ENCODE measurements at places on chromosomes 5 and 9. TPM values are rescaled to one million over a fixed set of nuclear protein-coding genes. Genes with fewer than 3 reads are reported as not detected.

PCDHB15 gene
- total RNA-seq, result not detected

PIP5KL1 gene
- total RNA-seq, result 1.7 TPM

F2RL1 gene
- 2.2 TPM for total RNA-seq

GRCh38 chr9:106772523-106773290 is 90.3 kb upstream of the ZNF462 start:
- DNase-seq, result no peak

DNA sequence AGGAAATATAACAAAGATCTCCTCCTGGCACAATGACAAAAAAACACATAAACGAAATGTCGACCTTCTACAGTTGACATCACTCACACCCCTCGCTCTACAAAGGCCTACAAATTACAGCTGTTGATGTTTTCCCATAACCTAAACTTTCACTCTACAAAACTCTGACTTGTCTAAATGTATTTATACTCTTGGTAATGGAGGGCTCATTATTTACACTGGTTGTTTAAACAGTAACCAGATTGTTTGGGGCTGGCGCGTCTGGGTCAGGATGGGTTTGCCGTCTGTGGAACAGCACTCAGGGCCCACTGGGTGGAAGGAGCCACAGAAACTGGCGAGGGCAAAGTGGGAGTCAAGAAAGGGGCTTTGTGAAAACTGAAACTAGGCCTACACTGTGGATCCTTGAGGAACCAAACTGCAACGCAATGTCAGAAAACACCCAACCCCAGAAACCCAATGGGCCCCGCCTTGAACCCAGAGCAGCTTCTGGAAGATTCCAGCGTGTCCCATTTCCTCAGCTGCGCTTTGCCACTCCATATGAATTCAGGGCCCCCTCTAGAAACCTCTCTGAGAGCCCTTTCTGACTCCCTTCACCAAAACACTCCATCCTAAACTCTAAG is 136.7 kb downstream of the ROR2 start:
- DNase-seq, result no peak

- DNase-seq, result no peak
Measured at GRCh38 chr5:8333485-8333884, 464.5 kb downstream of the MTRR start.

PROB1 gene
- total RNA-seq, result 4.1 TPM

- no peak for DNase-seq
Measured at GRCh38 chr5:163177971-163178370, 259.4 kb upstream of the CCNG1 start.

ERMP1 gene
- 15.9 TPM for total RNA-seq

- DNase-seq, result no peak
Measured at GRCh38 chr5:65271906-65272305, 209.8 kb downstream of the ADAMTS6 start.

- DNase-seq, result no peak
Measured at GRCh38 chr9:124520206-124520596, 13.0 kb upstream of the NR5A1 start.

DNA sequence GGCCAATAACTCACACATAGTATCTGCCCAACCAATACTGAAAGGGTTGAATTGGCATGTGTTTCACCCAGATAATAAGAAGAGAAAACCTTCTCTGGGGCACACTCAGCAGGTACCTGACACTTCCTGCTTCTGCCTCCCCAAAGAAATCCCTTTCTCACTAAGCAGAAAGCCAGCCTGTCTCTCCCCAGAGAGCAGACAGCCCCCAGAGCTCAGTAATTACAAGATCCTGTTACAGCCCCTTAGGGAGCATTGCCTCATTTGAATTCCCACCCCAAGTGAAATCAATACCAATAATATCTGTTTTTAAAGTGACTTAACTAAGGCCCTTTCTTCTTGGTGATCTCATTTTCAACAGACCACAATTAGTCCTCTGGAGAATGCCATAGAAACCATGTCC is 38.5 kb upstream of the FOXI1 start:
- DNase-seq, result no peak

SLC45A2 gene
- not detected for total RNA-seq

DNA sequence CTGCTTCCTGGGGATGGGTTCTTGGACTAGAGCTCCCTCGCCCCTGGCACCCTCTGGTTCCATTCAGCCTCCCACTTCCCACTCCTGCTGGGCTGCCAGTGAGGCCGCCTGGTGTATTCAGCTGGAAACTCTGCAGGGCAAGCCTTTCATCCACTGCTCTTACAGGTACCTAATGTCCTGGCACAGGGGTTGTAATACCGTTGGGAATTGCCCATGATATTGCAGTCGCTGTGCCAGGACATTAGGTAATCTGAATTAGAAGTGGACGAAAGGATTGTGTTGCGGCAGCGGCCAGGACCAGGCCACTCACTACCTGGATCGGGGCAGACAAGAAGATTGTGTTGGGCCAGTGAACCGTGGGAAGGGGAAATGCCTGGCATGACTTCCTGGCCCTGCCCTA is 13.1 kb downstream of the TMOD1 start:
- no peak for DNase-seq

GRCh38 chr5:39713250-39713916 is 288.6 kb upstream of the DAB2 start:
- no peak for DNase-seq

DNA sequence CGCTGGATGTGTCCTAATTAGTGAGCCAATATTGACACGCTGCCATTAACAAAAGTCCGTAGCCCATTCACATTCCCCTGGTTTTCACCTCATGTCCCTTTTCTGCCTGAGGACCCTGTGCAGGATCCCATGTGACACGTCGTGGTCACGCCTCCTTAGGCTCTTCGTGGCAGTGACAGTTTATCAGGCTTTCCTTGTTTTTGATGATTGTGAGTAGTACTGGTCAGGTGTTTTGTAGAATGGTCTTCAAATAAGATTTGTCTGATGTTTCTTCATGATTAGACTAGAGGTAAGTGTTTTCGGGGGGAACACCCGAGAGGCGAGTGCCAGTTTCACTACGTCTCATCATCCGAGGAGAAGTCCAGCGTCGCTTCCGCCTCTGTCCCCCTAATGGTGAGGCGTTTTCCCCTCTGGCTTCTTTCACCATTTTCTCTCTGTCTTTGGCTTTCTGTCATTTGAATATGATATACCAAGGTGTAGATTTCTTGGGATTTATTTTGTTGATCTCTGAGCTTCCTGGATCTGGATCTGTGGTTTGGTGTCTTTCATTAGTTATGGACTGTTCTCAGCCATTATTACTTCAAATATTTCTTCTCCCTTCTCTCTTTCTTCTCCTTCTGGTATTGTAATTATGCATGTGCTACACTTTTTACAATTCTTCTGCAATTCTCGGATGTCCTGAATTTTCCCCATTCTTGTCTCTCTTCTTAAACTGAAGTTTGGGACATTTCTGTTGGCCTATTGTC is 57.3 kb downstream of the TRIP13 start:
- DNase-seq, result no peak

GRCh38 chr5:158174918-158175851 is 316.2 kb upstream of the CLINT1 start:
- DNase-seq, result peak; percentile 72

DNA sequence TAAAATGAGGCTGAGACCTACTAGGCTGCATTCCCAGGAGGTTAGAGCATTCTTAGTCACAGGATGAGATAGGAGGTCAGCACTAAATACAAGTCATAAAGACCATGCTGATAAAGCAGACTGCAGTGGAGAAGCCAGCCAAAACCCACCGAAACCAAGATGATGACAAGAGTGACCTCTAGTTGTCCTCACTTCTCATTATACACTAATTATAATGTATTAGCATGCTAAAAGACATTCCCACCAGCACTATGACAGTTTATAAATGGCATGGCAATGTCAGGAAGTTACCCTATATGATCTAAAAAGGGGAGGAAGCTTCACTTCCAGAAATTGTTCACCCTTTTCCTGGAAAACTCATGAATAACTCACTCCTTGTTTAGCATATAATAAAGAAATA is 88.6 kb downstream of the PLPPR1 start:
- no peak for DNase-seq

DNA sequence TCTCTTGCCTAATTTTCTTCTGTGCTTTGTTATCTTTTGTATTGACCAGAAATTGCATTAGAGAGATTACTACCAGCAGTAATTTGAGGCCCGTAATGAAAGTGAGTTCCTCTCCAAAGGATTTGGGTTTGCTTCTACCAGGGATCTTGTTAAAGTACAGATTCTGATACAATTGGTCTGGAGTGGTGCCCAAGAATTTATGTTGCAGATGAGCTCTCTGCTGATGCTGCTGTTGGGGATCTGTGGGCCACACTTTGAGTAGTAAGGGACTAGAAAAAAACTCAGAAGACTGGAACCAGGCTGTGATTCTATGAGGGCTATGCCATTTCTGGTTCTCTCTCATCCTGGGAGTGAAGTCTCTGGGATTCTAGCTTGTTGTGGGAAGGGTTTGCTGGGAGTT is 192.2 kb downstream of the SEC61B start:
- DNase-seq, result no peak

DNA sequence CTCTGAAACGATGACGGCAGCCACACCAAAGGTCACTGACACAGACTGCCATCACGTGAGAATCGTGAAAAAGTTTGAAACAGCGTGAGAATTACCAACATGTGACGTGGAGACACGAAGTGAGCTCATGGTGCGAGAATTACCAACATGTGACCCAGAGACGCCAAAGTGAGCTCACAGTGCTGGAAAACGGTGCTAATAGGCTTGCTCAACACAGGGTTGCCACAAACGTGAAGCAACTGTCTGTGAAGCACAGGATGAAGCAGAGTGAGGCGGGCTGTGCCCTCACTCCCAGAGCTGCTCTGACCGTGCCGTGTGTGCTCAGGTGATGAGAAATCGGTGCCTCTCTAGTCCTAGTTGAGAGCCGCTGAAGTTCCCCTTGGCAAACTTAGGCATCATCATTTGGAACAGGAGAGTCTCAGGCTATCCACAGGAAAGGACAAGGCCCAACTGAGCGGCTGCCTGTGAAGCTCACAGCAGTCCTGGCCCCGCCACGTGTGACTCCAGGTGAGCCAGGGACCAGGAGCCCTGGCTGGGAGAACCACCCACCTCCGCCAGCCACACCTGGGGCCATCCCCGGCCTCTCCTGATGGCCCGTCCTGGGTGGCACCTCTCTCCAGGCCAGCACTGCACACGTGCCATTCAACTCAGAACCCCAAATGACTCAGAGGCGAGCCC is 29.8 kb upstream of the SLC6A3 start:
- DNase-seq, result no peak

DNA sequence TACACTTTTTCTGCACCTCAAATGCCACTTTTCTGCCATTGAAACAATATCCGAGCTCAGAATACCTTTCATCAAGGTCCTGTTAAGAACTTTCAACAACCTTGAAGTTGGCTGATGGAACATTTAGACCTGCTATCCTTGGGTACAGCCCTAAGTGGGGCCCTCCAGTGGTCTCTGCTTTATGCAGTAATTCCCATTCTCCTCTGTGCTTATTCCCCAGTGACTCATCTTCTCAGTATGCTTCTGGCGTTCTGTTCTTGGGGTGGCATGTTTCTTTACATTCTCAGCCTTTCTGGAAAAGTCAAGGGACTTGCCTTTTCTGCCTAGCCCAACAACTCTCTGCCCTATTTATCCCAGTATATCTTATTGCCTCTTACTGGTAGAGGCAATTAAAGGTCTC is 7.1 kb downstream of the ANP32B start:
- no peak for DNase-seq

- no peak for DNase-seq
Measured at GRCh38 chr9:38058452-38059232, 10.4 kb downstream of the SHB start.

AGXT2 gene
- total RNA-seq, result not detected

GRCh38 chr5:122674385-122674784 is 100.5 kb upstream of the SNX2 start:
- no peak for DNase-seq

DNA sequence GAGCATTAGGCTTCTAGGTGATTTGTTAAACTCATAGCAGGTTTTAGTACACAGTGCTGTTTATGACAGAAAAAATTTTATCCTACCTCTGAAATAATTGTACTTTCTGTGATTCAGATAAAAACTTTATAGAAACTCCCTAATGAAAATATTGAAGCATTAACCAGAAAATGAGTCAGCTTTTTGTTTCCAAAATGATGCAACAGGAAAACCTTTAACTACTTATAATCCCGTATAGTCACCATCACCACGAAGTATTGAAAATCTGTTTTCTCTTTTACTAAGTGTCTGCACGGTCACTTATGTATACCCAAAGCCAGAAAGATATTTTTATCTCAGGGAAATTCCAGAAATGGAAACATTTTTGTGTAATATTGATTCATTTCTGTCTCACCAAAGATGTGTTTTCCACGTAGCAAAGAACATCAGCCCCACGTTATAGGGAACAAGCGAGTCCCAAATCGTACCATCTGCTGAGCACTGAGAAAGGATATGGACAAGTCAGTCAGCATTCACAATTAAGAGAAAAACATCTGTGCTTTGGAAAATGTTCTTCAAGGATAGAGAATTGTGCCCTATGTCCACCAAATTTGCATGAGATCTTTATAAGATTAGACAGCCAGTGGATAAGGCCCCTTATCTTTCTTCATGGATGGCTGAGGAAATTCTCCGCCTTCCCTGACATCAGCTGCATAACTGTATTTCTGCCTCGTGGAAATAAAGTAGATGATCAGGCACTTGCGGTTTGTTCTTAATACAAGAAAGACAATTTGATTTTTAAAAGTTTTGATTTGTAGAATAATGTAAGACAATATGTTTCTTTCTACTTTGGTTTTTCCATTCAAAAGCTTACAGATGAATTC is 41.9 kb downstream of the TNFAIP8 start:
- DNase-seq, result peak; percentile 44

ZBTB26 gene
- total RNA-seq, result 5.3 TPM

- DNase-seq, result no peak
Measured at GRCh38 chr5:38734353-38734752, 111.5 kb upstream of the OSMR start.

- DNase-seq, result no peak
Measured at GRCh38 chr5:56185768-56186311, 47.3 kb downstream of the ANKRD55 start.

- DNase-seq, result no peak
Measured at GRCh38 chr5:54460181-54460919, 4.9 kb downstream of the HSPB3 start.

All from activated CD8-positive, alpha-beta T cell treated with anti-CD3 and anti-CD28 coated beads for 36 hours (primary cell).